ENCODE measurements at places on chromosomes 4 and X.

DNA sequence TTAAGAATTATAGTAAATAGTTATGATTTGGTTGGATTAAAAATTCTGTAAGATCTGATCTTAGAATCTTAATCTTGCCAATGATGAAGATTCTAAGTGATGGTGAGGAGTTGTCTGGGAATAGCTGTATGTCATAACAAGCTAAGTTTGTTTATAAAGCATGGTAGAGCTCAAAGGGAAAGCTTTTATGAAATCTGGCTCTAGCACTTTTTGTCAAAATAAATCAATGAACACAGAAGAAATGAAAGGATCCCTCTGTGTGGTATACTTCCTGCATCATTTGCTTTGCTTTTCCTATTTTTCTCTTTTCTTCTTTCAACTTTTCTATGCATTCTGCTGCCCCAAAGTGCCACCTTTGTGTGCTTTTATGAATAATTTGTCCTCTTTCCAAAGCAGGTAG, 193.5 kb upstream of the FAT1 start:
- no peak for DNase-seq

- no peak for DNase-seq
Measured at GRCh38 chr4:123110685-123111084, 188.3 kb upstream of the NUDT6 start.

- DNase-seq, result no peak
Measured at GRCh38 chr4:81874661-81875515, 403.2 kb upstream of the RASGEF1B start.

DNA sequence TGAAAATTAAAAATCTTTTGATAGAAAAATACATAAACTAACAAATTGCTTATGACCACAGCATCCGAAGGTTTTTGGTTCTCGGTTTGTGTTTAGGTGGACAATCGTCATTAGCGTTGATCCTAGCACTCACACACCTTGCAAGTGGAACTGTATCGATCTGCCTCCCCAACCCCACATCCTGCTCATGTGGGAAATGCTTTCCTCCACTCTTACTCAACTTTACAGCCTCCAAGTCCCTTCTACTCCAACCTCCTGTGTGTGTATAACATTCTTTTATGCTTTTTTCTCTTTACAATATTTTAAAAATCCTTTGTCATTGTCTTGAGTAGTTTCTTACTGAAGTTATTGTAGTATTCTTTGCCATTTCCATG, 15.6 kb upstream of the TMEM131L start:
- no peak for DNase-seq

DNA sequence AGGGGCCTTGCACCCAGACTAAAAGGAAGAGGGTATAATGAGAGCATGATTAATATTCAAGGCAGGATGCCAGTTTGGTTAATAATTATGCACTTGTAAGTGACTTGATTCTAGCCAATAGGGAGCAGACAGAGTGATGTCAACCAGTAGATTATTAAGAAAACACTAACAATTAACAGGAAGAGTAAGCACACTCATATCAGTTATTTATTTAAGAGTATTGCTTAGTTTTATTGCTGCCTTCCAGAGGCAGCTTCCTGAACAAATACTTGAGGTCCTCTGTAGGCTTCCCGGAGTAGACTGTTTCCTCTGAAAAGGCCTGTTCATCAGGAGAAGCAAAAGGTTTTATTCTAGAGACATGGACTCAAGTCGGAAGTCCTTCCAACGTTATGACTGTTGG, 129.1 kb upstream of the AFF2 start:
- DNase-seq, result no peak

GRCh38 chrX:65894133-65894532, 145.7 kb downstream of the VSIG4 start:
- DNase-seq, result no peak

GRCh38 chr4:137968956-137969678, 273.0 kb downstream of the SLC7A11 start:
- no peak for DNase-seq

Data from NAMALWA (cell line).